Esophagus squamous epithelium (tissue), 5 donors: ENCODE measurements at places on chromosomes 5 and 9. TPM values are rescaled to one million over a fixed set of nuclear protein-coding genes. Genes with fewer than 3 reads are reported as not detected.

The FOXD1 gene
- total RNA-seq = not detected

DNA sequence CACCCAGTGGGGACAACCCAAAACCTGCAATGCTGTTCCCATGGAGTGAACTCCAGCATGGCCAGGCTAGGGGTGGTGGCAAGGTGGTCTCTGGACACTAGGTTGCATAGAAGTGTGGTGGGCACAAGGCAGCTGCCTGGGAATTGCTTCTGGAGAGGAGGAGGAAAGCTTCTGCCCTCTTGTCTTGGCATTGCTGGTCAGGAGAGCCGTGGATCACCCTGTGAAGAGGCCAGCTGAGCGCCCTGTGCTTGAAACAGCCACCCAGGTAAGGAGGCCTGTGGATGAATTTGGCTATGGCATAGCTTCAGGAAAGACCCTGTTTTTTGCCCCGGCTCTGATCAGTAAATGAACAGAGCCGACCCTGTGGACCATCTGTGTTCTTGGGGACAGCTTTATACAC is 273.1 kb downstream of the HSPA4 start:
- no peak for DNase-seq

DNA sequence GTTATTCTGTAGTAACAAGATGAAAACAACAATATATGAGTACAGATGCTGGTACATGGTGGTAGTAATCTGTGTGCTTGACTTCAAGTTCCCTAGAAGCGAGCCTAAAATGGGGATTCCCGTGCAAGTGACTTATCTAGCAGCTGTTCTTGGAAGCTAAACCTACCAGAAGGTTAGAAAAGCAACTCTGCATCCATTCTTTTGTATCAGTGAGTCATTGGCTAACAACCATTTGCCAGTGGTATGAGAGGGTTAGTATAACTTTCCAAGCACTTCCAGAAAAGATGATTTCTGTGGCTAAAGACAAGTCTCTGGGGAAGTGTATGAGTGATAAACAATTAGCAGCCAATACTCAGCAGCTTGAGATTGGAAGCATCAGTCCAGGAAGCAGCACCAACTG is 787.7 kb upstream of the CDH6 start:
- DNase-seq = no peak

DNA sequence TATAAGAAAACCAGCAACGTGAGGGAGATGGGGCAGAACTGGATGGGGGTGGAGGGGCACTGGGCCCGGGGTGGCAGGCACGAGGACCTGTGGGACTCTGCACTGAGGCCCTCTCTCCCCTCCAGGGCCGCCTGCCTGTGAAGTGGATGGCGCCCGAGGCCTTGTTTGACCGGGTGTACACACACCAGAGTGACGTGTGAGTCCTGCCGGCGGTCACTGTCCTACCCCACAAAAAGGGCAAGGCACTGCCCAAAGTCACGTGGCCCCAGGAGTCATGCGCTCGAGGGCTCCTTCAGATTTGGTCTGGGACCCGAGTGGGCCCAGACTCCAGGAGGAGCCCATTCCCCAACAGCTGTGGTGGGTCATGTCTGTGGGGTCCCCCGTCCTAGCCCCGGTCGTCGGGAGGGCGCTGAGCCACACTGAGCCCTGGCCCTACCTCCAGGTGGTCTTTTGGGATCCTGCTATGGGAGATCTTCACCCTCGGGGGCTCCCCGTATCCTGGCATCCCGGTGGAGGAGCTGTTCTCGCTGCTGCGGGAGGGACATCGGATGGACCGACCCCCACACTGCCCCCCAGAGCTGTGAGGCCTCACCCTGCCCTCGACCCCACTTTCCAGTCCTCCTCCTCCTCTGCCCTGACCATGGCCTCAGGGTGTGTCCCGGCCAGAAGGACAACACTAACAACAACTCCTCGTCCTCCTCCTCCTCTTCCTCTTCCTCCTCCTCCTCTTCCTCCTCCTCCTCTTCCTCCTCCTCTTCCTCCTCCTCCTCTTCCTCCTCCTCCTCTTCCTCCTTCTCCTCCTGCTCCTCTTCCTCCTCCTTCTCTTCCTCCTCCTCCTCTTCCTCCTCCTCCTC is 9.7 kb downstream of the FGFR4 start:
- DNase-seq = no peak

- no peak for DNase-seq
These were observed 849 bp upstream of the IFT74 start for GRCh38 chr9:26955222-26955903.

DNA sequence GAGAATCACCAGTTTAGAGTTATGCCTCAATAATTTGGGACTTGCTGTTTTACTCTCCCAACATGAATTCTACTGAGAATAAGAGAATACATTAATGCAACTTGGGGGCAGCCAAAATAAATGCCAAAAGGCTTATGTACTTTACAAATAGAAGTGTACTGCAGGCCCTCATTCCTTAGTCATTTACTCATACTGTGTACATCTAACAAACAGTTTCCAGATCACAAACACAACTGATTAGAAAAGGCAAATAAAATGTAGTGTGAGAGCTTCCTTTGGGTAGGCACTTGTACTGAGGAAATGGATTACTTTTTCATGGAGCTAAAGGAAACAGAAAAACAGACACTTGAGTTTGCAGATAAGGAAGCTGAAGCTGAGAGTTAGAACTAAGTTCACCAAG is 12.6 kb downstream of the ANKDD1B start:
- DNase-seq = no peak

DNA sequence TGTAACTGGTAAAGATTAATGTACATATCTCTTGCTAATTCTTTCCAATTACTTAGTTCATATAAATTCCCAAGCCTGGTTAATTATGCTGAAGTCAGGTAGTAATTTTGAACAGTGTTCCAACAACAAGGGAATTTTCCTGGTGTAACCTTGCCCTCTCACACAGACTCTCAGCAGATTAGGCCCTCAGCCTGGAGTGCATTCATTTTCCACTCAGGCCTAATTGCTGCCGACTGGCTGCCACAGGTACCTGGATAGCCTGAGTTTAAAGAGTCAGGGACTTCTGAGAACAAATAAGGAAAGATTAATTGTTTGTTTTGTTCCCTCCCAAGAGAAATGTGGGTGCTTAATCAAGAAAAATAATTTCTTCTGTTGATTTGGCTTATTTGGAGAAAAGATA is 71.4 kb downstream of the PPIC start:
- DNase-seq = no peak

DNA sequence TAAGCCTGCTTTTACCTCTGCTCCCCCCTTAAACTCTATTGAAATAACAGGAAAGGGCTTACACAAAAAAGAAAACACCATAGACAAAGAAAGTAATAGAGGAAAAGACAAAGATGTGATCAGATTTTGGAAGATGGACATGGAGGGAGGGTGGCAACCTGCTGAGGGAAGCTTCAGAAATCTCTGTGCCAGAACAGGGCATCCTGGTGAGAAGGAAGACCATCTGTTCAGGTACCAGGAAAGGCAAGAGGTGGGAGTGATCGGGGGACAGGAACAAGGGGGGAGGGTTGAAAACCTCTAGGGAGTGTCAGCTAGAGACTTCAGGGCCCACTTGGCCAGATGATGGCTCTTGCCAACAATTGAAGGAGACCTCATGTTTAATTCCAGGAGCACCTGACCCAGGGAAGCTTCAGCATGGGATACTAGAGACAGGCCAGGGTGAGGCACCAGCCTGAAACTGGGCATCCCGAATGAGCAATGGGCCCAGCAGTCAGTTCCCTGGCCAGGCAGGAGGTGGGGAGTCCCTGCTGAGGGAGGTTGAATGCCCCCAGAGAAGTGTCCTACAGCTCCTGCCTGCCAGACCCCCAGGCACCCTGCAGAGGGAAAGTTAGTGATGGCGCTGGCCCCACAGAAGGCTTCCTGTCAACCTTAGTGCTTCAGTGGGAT is 8.2 kb downstream of the SQSTM1 start:
- DNase-seq = no peak

The PCDHGA9 gene
- total RNA-seq = 5.5 TPM

DNA sequence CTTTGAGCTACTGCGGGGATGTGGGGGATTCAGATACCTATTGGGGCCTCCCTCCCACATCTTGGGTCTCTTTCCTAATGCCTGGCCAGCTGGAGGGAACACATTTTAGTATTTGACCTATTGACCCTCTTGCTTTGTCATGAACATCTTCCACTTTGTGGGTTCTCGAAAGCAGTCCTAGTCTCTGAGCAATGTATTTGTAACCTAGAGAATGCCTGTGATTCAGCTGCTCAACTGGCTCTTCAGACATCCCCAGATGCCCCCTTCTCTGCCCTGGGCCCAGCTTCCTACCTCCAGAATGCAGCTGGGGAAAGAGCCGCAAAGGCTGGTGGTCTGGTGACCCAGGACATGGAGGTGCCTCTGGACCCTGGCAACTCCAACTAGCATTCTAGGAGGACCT is 32.2 kb downstream of the APTX start:
- no peak for DNase-seq

DNA sequence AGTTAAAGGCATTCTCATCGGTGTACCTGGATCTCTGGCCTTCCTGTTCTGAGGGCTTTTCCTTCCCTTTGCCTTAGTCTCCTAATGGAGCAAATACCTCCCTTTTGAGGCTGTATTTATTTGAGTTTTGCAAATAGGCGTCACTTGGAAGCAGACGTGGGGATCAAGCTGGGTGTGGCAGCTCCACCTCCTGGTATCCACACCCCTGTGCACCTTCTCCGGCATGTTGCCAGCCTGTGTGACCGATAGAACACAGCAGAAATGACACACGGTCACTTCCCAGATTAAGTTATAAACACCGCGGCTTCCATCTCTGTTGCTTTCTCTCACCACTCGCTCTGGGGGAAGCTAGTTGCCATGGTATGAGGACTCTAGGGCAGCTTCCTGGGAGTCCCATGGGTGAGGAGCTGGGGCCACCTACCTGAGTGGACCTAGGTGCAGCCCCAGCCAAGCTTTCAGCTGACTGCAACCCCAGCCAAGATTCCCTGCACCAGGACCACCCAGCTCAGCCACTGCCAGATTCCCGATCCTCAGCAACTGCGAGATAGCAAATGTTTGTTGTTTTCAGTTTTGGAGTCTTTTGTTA is 214.4 kb upstream of the MVB12B start:
- no peak for DNase-seq

DNA sequence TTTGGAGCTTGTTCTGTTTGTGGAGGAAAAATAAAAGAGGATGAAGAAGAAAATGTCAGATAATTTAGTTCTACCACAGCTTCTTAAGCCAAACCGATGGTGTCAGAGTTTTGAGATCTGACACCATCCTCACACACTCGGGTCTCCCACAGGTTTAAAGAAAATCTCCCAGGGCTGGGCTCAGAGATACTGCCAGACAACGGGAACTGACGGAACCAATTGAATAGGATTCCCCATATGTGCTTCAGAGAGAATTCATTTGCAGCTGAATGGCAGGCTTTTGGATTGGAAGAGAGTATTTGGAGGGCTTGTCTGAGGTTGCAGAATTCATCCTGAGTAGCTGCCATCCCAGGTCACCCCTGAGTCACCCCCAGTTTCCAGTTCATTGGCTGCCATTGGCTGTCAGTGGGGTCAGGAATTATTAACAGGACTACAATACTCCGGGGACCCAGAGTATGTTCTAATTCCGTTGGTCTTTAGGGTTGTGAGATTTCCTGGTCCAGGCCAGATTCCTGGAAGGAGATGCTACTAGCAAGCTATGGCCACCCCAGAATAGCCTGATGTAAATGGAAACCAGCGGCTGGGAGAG is 131.3 kb downstream of the PDZD2 start:
- no peak for DNase-seq

- no peak for DNase-seq
These were observed 84.8 kb upstream of the PAM start for GRCh38 chr5:102670224-102670836.

GRCh38 chr5:179730356-179730755 is 2.3 kb upstream of the MAML1 start:
- DNase-seq = no peak

- DNase-seq = no peak
These were observed 775.6 kb upstream of the ACO1 start for GRCh38 chr9:31608881-31609280.
